ENCODE measurements at places on chromosomes 1 and 21.

GRCh38 chr1:185720633-185721272 lies 13.4 kb upstream of the HMCN1 start:
- DNase-seq, result no peak

- DNase-seq, result no peak
Observed at GRCh38 chr1:17099616-17100340, 19.5 kb downstream of the PADI2 start.

DNA sequence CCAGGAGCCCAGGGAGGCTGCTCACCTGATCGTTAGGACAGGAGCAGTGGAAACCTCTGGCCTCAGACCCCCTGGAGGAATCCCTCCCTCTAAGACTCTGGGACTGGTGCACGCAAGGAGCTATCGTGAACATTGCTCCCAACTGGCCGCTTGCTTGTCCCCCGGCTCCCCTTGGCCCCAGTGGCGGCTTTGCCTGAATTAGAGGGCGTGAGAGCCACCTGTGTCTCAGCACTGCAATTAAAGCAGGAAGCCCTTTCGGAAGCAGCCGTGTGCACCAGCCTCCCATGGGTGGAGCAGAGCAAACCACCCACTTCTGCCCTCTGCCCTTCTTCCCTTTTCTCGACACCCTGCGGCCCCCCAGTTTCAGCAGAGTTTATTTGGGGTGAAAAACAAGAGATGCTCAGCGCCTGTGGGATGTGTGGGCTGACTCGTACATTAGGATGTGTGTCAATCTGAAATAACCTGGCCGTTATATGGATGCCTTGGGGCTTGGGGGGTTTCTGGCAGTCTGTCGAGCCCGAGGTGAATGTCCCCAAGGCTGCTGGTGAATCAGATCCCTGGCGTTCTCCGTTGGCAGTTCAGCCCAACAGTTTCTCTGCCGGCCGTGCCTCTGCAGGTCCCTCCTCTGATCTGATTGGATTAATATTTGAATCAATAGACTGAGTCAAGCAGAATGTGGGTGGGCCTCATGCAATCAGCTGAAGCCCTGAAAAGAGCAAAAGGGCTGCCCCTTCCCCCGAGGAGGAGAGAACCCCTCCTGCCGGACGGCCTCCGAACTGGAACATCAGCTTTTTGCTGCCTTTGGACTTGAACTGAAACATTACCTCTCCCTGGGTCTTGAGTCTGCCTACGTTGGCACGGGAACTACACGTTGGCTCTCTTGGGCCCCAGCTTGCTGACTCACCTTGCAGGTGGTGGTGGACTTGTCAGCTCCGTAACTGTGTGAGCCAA lies 7.3 kb upstream of the UMODL1 start:
- DNase-seq, result no peak

DNA sequence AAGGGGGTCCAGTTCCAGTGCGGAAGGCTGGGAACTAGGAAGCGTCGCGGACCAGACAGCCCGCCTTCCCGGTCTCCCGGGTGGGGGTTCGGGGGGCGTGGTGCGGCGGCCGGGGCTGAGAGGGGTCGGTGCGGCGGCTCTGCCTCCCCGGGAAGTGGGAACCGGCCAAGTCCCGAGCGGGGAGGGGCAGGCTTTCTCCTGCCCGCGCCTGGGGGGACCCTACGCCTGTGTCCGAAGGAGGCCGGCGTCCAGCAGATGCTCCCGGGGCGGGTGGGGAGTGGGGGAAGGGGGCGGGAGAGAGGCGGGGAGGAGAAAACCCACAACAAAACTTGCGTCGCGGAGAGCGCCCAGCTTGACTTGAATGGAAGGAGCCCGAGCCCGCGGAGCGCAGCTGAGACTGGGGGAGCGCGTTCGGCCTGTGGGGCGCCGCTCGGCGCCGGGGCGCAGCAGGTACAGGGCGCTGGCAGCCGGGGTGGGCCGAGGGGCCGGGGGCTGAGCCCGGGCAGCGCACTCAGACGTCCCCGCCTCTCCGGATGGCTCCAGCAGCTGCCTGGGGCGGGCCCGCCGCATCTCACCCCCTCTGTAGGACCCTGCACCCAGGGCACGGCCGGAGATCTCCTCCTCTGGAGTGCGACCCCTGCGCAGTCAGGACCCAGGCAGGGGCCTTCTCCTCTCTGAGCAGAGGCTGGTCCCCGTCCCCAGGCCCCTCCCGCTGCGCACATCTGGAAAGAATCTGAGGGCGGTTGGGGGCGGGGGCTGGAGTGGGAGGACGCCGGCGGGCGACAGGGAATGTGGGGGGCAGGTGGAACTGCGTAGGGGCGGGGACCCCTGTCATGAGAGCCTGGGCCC lies at the start of gene PODN:
Gene PODN, plus strand, starts transcription at position 355 of the 849 bp plus-strand sequence. CDS start 7,643 bp downstream, outside the sequence.
- DNase-seq, result peak; percentile 70

GRCh38 chr1:31705080-31705866 lies 1.5 kb upstream of the COL16A1 start:
- no peak for DNase-seq

Data from upper lobe of right lung (tissue), 1 donor.